ENCODE measurements at places on chromosomes 6 and 20. TPM values are rescaled to one million over a fixed set of nuclear protein-coding genes. Genes with fewer than 3 reads are reported as not detected.

The RNF217 gene
- 69.9 TPM for polyA plus RNA-seq

The PCK1 gene
- not detected for polyA plus RNA-seq

The BEND6 gene
- polyA plus RNA-seq: 0.54 TPM

The IMPG1 gene
- polyA plus RNA-seq: not detected

The B3GALT4 gene
- polyA plus RNA-seq: 2.2 TPM

The ADGRG6 gene
- 14.9 TPM for polyA plus RNA-seq

The HCK gene
- 3.2 TPM for polyA plus RNA-seq

The PSMB9 gene
- polyA plus RNA-seq: 2.5 TPM

The FAM162B gene
- 7.1 TPM for polyA plus RNA-seq

The SPAG4 gene
- polyA plus RNA-seq: 3.1 TPM

The ZSCAN23 gene
- 5.8 TPM for polyA plus RNA-seq

The MEI4 gene
- 0.11 TPM for polyA plus RNA-seq

The C6orf15 gene
- not detected for polyA plus RNA-seq

GRCh38 chr20:44306927-44307326 is 4.1 kb downstream of the FITM2 start:
- no peak for DNase-seq

GRCh38 chr6:143243786-143244185 is 183.1 kb downstream of the AIG1 start:
- DNase-seq: no peak

DNA sequence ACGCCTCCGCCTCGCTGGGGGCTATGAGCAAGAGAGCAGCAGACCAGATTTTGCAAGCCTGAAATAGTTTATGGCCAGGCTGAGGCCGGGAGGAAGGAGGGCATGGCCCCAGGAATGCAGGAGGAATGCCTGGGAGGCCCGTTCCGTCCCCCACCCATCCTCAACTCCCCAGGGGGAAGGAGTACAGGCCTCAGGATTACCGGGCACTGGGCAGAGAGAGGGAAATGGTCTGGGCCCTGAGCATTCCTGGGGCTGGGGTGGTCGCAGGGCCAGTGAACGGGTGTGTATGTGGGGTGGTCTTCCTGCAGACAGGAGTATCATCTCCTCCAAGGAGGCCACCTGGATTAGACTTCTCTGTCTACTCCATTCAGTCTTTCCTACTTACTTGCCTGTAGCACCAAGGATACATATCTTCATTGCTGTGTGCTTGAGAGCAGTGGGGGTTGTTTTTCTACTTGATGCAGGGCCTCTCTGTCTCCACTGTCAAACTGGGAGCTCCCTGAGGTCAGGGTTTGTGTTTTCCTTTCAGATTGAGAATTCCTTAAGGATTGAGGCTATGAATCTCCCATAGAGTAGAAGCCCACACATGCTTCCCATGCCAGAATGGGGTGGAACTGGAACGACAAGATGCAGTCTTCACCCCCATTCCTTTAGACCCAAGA is 81.3 kb downstream of the VEGFA start:
- no peak for DNase-seq

- DNase-seq: no peak
Observed at GRCh38 chr20:31497838-31498540, 16.3 kb upstream of the HM13 start.

DNA sequence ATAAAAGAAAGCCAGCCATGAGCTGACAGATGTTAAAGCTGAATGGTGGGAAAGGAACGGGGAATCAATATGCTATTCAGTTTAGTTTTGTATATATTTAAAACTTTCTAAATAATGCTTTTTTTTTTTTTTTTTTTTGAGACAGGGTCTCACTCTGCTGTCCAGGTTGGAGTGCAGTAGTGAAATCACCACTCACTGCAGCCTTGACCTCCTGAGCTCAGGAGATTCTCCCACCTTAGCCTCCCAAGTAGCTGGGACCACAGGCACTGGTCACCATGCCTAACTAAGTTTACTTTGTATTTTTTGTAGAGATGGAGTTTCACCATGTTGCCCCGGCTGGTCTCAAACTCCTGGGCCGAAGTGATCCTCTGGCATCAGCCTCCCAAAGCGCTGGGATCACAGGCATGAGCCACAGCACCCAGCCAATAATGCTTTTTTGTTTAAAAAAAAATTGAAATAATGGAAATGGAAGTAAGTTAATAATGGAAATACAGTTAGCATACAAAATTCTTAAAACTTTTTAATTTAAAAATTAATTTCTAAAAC is 19.1 kb downstream of the EPB41L2 start:
- DNase-seq: no peak

- no peak for DNase-seq
Observed at GRCh38 chr20:53322651-53323050, 271.0 kb downstream of the ZNF217 start.

DNA sequence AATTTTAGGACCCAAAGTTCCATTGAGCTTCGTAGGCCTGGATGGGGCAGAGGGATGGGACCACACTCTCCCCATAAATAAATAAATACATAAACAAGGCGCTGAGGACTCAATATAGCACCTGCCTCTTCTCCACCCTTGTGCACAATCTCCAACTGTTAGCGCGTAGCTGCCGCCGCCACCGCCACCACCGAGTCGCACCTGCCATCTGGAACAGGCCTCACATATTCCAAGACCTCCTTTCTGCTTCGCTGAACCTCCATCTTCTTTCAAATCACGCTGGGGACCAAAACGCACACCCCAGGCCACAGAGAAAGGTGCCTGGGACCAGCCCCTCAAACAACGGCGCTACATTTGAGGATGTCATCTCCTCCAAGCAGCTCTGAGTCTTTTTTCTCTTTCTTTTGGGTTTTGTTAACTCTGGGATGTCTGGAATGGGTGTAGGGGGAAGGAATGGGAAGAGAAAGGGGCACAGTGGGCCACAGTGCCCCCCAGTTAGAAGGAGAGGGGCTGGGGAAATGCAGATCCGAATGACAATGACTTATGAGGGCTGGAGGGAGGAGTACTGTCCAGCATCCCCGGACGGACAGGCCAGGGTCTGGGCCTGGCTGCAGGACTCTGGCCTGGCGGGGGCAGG is 49.7 kb downstream of the NOL4L start:
- DNase-seq: no peak

DNA sequence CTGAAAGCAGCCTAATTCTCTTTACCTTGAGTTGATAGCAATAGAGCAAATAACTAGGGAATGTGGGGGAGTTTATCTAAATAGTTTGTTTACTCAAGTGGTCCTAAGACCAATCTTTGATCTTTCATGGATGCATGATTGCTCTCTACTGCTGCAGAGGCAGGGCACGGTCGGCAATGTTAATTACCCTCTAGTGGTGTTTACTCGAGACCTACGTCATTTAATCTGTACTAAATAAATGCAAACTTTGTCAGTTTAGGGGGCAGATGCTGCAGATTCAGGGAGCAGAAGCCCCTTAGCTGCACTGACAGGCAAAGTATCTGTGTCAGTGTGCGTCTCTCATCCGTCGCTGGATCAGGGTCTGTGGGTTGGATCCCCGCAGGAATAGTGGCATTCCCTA is 6.9 kb downstream of the RTN4IP1 start:
- no peak for DNase-seq

GRCh38 chr6:1125297-1125696 is 186.6 kb upstream of the FOXQ1 start:
- no peak for DNase-seq

GRCh38 chr6:45625191-45625664 is 247.5 kb upstream of the SUPT3H start:
- no peak for DNase-seq

GRCh38 chr20:34680586-34681175 is 3.8 kb upstream of the PIGU start:
- DNase-seq: no peak

GRCh38 chr6:12974551-12974950 is 258.0 kb downstream of the PHACTR1 start:
- DNase-seq: no peak

GRCh38 chr20:31569163-31570020 is 35.7 kb upstream of the ID1 start:
- no peak for DNase-seq

Measured in muscle of arm (tissue), 14 donors.